H4 (cell line): ENCODE measurements at places on chromosomes 5 and 9. TPM values are rescaled to one million over a fixed set of nuclear protein-coding genes. Genes with fewer than 3 reads are reported as not detected.

- no peak for DNase-seq
Measured at GRCh38 chr5:101278917-101279316, 375.8 kb upstream of the ST8SIA4 start.

GRCh38 chr5:36444582-36445418, 143.1 kb upstream of the RANBP3L start:
- no peak for DNase-seq

The NELFB gene
- total RNA-seq = 29.5 and 33.0 TPM in 2 replicates

The STK10 gene
- total RNA-seq = 8.0 and 10.3 TPM in 2 replicates

DNA sequence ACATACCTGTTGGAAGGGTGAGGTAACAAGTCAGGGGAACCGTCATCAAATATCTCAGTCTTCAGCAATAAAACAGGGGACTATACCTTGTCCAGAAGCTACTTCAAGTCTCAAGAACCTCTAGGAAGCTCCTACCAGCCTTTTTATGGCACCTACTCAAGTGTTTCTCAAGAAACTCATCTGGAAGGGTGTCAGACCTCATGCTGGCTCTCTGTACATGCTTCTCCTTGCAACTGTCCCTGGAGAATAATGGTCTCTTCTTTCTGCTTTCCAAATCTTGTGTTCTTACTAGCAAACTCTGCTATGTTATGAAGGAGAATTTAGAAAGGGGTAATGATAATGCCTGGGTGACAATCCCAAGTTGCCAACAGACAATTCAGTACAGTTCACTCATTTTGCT, 8.3 kb upstream of the PTAR1 start:
- no peak for DNase-seq

- DNase-seq = peak; percentile 30
Measured at GRCh38 chr5:120464627-120465435, 731 bp downstream of the PRR16 start.

The NSA2 gene
- total RNA-seq = 108 and 128 TPM in 2 replicates

GRCh38 chr5:126497506-126497905, 74.3 kb downstream of the GRAMD2B start:
- no peak for DNase-seq
